Right hindlimb (tissue), 1 donor: ENCODE measurements at places on chromosomes 1 and 21.

- no peak for DNase-seq
These were observed 31.0 kb downstream of the KANK4 start for GRCh38 chr1:62288224-62288623.

- no peak for DNase-seq
These were observed 168.7 kb upstream of the ETV3 start for GRCh38 chr1:157306896-157307295.

DNA sequence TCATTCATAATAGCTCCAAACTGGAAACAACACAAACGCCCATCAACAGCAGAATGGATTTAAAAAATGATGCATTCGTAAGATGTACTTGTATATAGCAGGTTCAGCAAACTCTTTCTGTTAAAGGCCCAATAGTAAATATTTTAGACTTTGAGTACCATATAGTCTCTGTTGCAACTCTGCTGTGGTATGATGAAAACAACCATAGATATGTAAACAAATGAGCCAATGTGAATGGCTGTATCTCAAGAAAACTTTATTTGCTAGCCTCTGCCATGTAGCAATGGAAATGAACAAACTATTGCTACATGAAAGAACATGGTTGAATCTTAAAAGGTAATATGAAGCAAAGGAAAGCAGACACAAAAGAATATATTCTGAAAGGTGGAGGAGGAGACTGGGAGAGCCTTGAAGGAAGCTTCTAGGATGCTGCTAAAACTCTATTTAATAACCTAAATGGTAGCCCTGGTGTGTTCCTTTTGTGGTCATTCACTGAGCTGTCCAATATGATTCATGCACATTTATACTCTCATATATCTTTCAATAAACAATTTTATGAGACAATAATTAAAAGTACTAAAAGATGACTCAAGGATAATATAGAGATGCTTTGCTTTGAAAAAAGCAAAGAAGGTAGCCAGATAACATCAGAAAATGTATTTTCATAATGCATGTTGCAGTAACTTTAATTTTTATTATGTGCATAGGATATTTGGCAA lies 29.1 kb upstream of the FMO3 start:
- no peak for DNase-seq

- DNase-seq, result no peak
These were observed 62.7 kb downstream of the PRDM2 start for GRCh38 chr1:13762642-13763041.

GRCh38 chr1:10710489-10710888 lies 86.0 kb downstream of the CASZ1 start:
- no peak for DNase-seq

- DNase-seq, result no peak
These were observed 7.9 kb upstream of the C2CD2 start for GRCh38 chr21:41961753-41962152.

GRCh38 chr1:208212893-208213292 lies 31.3 kb downstream of the PLXNA2 start:
- no peak for DNase-seq

DNA sequence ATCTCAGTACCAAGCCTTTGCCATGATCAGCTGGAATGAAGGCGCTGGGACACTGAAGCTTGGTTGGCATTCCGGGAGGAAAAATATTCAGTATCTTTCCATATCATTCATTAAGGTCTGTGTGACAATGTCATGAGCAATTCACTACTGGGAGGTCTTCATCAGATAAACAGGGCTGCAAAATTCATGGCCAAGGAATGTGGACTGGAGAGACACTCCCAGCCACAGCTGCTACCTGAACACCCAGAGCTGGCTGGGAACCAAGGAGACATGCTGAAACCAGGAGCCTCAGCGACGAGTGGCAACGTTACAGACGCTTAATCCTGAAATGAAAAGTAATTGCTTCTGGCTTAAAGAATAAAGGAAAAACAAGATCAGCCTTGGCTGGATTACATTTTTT lies 30.6 kb upstream of the DDAH1 start:
- DNase-seq, result peak; percentile 24

GRCh38 chr1:184150776-184151531 lies 99.4 kb downstream of the TSEN15 start:
- DNase-seq, result no peak

DNA sequence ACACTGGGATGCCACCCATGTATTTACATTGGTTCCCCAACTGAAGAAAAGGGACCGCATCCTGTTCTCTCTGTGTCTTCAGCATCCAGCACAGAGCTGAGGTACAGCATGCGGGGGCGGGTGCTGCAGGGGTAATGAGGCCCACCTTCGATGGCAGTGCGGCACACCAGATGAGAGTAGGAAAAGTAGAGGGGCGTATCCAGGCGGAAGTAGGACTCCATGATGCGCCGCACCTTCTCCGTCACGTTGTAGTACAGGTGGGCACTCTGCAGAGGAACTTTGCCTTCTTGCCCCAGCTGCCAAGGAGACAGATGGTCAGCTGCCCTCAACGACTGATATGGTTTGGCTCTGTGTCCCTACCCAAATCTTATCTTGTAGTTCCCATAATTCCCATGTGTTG lies 10.0 kb upstream of the CLDN19 start:
- DNase-seq, result no peak

DNA sequence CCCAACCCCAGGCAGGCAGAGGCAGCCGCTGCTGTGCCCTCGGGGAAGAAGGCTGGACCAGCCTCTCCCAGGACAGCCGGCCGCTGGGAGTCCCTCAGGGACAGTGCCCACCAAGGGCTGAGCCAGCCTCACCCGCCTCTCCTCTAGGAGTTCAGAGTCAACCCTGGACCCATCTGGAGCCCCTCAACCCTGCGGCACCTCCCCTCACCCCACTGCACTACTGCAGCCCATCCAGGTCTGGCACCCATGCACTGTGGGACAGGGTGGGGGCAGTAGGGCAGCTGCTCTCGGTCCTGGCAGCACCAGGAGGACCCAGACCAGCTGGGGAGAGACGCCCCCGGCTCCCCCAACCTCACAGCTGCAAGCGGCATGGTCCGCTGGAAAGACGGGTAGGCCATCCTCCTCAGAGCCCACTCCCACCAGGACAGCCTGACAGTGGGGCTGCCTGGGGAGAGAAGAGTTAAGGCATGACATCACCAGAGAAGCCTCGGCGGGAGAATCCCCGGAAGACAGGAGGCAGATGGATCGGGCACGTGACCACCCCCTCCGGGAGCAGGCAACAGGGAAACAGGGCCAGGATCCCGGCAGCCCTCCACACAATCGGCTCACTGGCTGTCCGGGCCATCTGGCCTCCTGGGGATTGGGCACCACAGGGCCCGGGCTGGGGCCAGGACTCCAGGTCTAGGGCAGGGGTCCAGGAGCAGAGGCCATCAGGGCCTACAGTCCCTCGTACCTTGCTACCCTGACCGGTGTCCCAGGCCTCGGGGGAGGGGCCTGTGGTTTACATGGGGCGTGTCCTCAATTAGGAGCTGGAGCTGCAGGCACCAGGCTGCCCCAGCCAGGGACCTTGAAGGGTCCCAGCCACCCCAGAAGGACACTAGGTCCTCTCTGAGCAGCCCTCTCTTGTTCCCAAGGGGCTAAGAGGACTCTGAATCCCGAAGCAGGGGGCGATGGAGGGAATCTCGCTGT lies 3.1 kb downstream of the ACAP3 start:
- peak; percentile 73 for DNase-seq

DNA sequence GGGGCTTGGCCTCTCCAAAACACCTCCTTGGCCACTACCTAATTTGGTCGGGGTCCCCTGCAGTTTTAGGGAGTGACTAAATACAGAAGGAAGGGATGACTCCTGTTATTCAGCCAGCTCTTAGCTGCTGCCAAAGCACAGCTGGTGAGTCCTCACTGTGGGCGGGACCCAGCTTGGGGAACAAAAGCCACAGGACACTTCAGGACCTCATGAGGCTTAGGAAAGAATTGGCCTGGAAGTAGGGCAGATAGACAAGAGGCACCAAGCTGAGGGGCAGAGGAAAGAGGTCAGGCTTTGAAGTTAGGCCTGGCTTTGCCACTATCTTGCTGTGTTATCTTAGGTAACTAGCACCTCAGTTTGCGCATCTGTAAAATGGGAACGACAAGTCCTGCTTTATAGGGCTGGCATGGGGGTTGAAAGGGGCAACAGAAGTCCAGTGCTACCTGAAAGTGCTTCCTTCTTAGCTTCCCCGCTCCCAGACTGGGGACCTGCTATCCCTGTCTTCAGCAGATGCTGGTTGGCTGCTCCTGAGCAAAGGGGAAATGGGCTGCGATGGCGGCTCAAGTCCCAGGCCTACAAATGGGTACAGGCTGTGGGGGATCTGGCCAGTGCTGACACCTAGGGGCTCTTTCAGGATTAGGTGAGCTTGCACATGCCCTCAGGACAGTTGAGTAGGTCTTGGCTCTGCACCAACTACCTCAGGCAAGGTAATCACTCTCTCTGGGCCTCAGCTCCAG lies 15.7 kb downstream of the IFI6 start:
- no peak for DNase-seq

DNA sequence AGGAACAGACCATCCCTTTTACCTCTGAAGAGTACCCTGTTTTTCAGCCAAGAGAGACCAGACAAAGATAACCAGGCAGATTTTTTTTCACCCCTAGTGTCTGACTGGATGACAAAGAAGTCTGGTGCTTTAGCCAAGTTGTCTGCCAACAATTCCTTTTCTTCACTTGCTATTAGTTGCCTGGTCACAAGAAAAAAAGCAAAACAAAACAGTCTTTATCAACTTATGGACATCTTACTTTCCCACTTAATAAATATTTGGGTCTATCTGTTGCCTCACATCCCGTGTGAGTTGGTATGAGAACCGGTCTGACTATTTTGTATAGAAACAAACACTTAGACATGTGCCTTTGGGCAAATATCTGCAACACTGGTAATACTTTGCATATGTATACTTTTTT lies 662.9 kb downstream of the PLPP3 start:
- DNase-seq, result no peak

DNA sequence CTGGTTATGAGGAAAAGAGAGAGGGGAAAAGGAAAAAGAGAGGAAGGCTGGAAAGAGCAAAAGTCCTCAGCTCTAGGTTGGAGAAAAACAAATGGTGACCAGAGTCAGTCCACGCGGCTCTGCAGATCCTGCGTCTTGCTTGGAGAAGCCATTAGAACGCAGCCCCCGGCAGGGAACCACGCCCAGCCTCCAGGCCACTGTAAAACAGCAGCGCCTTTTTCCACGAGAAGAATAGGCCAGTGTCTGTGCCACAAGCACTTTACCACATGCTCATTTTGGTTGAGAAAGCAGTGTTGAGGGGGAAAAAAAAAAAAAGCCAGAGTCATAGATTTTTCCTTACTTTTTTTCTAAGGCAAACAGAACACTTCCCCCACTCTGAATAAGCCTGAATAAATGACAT lies 846.9 kb upstream of the ADAMTS5 start:
- DNase-seq, result peak; percentile 64
